Amniotic stem cell (primary cell): ENCODE measurements at places on chromosomes 11 and 22.

- DNase-seq: no peak
Observed at GRCh38 chr11:43547889-43548381, 132.6 kb upstream of the HSD17B12 start.

DNA sequence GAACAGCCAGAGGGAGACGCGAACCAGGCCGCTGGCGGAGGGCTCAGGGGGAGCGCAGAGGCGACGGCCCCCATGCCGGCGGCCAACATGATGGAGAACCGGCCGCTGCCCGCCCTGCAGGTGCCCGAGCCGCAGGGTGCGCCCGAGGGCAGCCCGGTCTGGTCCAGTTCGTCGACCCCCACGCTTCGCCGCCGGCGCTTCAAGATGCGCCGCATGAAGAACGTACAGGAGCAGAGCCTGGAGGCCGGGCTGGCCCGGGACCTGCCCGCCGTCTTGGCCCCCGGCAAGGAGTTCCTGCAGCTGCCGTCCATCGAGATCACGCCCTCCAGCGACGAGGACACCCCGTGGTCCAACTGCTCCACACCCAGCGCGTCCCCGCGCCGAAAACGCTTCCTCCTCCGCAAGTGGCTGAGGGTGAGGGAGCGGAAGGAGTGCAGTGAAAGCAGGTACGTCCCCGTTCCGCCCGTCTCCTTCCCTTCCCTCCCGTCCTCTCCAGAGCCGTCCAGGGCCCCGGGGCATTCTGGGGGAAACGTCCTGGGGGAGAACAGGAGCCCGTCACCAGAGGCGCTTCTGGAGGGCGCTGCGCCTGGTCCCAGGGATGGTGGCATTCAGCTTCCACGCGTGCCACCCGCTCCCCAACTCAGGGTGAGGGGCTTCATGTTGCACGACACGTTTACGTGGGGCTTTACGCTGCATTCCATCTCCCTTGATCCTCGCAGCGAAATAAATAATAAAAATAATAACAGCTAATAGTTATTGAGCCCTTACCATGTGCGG is 840 bp downstream of the GRAMD1B start:
- DNase-seq: no peak

GRCh38 chr11:133163463-133164419 is 368.6 kb downstream of the OPCML start:
- no peak for DNase-seq

- DNase-seq: no peak
Observed at GRCh38 chr22:19974268-19974861, 32.7 kb upstream of the TXNRD2 start.

DNA sequence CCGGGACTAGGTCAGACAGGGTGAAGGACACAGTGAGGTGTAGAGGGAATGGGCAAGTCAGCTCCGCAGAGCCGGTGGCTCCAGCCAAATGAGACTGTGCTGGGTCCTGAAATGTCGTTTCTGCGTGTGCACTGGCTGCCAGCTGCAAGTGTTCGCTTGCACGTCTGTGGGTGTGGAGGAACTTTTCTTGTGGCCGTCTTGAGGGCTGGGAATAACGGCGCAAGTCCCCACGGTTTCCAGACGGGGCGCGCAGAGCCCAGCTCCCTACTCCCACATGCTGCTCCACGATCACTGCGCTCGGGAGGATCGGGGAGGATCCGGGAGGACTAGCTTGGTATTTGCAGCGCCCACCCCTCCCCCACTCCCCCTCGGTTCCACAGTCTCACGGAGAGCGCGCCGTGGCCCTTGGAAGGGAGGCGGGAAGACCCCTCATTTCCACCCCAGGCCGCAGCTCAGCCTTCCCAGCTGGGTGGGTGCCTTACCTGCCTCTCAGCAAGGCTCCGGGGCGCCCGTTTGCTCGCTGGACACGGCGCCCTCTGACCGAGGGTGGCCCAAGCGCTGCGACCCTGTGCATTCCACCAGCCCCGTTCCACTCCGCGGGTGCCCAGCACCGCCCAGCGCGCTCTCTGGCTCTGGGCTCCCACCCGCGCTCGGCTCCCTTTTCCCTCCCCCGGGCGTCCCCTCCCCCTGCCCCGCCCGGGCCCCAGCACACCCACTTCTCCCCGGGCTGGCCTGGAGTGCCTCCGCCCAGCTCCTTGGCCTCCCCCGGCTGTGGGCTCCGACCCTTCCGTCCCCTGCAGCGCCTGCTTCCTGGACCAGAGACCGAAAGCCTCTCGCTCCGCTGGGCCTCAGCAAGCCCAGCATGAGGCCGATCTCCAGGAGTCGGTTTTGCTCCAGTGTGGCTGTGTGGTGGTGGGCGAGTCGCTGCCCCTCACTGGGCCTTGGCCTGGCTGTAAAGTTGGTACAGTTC is at the start of gene KCNE3:
TSS of gene KCNE3 (minus strand) at position 634 of the 970 bp plus-strand sequence. CDS start 9,986 bp downstream, outside the sequence.
- no peak for DNase-seq

DNA sequence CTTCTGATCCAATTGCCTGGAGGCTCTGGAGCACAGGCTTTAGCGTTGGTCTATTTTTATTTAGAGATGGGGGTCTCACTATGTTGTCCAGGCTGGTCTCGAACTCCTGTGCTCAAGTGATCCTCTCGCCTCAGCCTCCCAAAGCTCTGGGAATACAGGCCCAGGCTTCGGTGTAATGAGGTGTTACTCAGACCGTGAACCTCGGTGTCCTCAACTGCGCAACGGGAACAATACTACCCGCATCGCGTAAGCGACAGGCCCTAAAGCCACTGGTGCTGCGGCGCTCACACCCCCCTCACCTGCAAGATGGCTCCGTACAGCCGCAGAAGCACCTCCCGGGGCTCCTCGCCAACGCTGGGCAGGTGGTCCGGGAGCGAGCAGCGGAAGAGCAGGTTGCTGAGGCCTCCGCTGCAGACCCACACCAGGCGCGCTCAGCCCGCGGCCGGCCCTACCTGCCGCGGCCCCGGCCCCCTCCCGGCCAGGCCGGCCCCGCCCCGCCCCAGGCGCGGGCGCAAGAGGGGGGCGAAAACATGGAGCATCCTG is 628 bp downstream of the CHKB start:
- DNase-seq: no peak
